ENCODE measurements at places on chromosomes 2 and 18.

GRCh38 chr2:113283704-113284284, 5.1 kb upstream of the PAX8 start:
- DNase-seq: no peak

- DNase-seq: no peak
These were observed 498.5 kb upstream of the SETBP1 start for GRCh38 chr18:44181951-44182747.

DNA sequence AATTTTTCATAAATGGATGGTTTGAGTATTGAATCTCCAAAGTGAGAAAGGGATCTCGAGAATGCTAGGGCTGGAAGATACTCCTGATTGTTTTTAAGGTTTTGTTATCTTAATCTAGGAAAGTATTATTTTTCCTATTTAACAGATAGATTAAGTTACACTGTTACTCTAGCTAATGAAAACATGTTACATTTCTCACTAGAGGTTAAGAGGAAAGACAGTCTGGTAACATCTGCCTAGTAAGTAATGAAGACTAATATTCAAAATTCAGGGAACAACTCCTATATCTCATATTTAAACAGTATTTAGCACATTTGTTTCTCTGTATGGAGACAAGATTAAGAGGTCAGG, 2.0 kb downstream of the GALNT3 start:
- DNase-seq: no peak

DNA sequence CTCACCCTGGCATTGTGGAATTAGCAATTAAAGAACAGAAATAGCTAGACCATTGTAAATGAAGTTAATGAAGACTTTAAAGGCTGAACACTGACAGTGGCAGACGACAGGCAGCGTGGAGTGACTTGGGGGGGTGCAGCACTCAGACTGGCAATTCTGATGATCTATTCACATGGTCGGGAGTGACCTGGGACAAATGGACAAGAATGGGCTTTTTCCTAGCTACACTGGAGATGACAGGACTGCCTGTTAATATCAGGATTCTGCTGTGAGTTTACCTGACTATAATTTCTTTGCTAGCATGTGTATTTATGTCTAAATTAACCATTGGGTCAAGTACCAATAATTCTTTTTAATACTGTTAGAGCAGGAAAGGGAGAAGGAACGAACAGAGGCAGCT, 199.6 kb downstream of the FBXO15 start:
- no peak for DNase-seq

GRCh38 chr2:127176371-127177311, 43.5 kb downstream of the CYP27C1 start:
- no peak for DNase-seq

GRCh38 chr2:205483095-205483494, 199.2 kb upstream of the NRP2 start:
- no peak for DNase-seq

GRCh38 chr2:27667446-27667845, 3.8 kb downstream of the SLC4A1AP start:
- DNase-seq: no peak

- DNase-seq: no peak
These were observed 8.6 kb upstream of the TMEM163 start for GRCh38 chr2:134727385-134727784.

- no peak for DNase-seq
These were observed 13.8 kb downstream of the FOSL2 start for GRCh38 chr2:28406276-28407096.

DNA sequence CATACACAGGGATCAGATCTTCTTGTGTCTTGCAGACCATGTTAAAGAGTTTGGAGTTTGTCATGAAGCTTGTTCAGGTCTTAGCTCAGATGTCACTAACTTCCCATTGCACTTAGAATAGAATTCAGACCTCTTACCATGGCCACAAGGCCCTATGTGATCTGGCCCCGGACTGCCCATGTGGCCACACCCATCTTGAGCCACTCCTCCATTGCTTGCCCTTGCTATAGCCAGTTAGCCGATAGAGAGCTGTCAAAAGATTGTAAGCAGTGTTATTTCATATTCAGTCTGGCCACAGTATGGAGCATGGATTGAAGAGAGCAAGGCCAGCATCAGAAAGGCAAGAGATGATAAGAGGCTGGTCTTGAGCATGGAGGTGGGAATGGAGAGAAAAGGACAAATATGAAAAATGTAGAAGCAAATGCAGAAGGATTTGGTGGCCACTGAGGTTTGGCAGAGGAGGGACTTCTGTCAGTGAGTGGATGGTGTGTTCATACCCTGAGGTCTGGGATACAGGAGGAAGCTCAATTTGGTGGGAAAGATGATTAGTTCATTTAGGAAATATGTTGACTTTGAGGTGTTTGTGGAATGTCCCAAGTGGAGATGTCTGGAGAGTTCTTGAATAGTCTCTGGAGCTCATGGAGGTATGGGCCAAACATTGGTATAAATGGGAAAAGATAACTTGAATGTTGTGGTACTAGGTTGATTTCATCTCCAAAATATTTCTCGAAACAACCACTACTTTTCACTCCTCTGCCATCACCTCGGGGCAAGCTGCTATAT, 10.6 kb downstream of the DGUOK start:
- peak; percentile 13 for DNase-seq

GRCh38 chr2:224038830-224039079, 331 bp downstream of the SERPINE2 start:
- no peak for DNase-seq

GRCh38 chr18:58671632-58672564, 633 bp downstream of the MALT1 start:
- DNase-seq: peak; percentile 70

GRCh38 chr18:48867978-48868377, 82.8 kb downstream of the SMAD7 start:
- DNase-seq: no peak

GRCh38 chr2:187397886-187398285, 50.2 kb downstream of the CALCRL start:
- no peak for DNase-seq

GRCh38 chr2:37993143-37993542, 68.1 kb downstream of the RMDN2 start:
- DNase-seq: no peak

DNA sequence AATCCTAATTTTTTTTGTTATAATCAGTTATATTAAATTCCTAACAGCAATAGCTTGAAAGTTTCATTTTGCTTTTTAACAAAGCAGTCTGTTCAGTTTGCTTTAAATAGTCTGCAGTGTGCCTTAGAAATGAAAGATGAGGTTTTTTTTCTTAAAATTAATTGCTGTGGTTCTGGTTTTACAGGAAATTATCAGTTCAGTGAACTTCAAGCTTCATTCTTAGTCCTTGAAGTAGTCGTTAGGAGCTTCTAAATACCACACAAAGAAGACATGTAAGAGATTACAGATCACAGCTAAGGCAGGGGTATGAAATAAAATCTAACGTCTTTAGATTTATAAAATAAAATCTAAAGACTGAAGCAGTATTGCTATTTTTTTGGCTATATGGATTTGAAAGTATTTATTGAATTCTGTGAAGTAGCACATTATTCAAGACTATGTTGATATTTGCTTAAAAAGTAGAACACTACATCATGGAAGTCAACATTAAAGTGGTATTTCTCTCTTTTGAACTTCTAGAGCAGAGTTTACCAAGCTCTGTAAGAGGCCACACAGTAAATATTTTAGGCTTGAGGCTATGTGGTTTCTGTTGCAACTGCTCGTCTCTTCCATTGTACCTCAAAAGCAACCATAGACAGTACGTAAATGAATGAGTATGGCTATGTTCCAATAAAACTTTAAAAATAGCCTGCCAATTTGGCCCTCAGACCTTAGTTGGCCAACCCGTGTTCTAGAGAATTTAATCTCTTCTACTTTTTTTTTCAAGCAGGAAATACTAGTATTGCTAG, 81.5 kb upstream of the STON1 start:
- peak; percentile 34 for DNase-seq

DNA sequence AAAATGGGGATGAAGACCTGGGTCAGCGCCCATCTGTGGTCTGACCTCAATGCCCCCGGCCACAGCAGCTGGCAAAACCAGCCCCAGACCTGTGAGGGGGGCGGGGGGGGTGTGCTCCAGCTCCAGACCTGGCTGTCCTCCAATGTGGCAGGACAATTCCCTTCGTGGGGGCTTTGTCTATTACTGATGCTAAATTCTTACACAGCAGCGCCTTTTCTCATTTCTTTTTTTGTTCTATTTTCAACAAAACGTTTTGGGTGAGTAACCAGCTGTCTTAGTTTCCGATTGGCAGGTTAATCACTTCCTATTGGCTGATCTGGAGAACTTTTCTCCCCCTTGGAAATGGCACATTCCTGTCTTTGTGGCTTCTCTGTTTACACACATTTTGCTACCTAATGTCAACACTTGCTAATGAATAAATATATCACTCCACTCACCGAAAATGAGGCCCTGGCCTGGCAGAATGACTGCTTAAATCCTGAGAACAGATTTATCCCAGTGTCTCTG, 4.4 kb downstream of the SMAD7 start:
- DNase-seq: no peak

DNA sequence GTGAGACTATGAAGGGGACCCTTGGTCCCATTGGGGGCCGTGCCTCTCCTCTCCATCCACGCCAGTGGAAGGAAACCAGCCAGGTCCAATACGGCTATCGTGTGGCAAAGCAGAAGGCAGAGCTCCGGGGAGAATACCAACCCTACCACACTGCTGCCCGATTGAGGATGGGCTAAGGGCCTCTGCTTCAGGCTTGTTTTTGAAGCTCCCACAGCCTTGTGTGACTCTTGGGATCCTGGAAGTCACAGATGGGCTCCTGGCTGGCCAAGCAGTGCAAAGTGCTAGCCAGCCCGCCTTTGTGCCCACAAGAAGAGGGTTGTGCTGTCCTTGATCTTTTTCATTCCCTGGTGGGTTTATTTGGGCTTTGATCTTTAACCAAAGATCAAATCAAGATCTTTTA, 70.6 kb upstream of the ID2 start:
- DNase-seq: no peak

DNA sequence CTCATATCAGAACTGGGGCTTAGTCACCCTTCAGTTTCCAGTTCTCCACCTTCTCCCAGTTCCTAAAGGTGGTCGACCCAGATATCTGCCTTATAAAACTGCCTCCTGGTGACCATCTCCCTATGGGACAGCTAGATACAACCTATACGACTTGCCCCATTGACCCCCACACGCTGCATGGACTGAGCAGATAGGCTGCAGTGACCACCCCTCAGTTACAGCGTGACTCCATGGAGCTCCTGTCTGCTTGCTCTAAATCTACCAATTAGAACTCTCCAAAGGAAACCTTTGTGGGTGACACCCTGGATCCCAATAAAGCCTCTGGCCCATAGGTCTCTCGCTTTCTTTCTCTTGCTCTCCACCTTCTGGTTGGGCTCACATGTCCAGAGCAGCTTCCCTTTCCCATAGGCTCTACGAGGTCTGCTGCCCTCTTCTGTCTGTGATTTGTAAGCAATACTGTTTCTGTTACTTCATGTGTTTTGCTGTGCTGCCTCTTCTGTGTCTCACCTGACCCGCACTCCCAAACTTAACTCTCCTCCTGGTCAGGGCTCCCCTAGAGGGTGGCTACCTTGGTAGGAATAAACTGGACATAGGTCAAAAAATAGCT, 971.3 kb upstream of the FAM98A start:
- DNase-seq: no peak

- DNase-seq: no peak
These were observed 434.7 kb downstream of the EPHA4 start for GRCh38 chr2:221137385-221137784.

GRCh38 chr2:8133363-8133762, 548.5 kb upstream of the ID2 start:
- DNase-seq: no peak

GRCh38 chr18:80247393-80247841, at the start of gene PARD6G:
Gene PARD6G (minus strand): TSS chr18:80247514. CDS start chr18:80247348, 166 bp downstream.
- DNase-seq: peak; percentile 72

GRCh38 chr2:221205103-221205673, 366.9 kb downstream of the EPHA4 start:
- DNase-seq: no peak

DNA sequence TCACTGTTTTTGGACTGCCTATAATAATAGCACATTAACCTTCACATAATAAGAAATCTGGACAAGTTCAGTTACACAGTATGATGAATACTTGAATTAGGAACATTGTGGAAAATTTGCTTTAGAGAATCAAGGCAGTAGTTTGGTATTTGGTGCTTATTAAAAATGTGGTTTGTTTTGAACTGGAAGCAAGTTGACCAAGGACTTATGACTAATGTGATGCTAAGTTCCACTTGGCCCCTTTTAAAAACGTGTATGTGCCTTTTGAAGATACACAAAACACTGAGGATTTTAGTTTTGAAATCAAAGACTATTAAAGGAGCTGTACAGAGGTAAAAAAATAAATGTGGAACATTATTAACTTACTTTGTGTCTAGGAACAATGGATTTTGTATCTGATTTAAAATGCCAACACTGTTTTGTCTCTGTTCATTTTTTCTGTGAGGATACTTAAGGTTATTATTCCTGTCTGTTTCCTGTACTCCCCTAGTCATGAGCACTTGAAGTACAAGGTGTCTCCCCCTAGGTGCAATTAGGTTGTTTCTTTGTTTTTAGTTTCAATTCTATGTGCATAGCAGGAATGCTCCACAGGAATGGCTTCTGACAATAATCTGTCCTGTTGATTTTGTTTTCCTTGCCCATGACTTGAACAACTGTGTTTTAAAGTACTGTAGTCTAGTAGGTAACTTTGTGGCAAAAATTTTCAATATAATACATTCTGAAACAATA, 49.6 kb upstream of the PTH2R start:
- DNase-seq: no peak

DNA sequence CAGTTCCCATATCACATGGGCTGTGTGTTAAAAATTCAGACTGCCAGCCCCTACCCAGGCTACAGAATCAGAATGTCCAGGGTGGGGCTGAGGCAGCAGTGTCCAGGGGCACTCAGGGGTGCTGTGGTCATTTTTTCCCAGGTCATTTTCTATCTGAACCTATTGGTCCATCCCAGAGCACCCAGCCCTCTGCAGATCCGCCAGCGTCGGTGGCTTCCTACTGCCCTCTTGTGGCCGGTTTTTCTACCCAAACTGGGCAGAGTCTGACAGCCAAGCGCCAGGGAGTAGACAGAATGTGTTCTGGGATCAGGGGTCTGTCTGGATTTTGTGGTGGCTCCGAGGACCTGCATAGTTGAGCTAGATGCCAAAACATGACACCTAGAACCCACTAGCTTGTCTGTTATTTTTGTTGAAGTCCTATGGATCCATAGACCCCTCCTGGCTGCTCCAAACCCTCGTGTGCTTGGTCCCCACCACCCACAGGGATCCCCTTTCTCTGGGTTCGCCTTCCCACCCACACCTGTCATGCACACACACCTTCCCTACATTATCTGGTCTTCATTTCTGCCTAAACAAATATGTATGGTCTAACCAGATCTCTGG, 34.1 kb upstream of the RMDN2 start:
- peak; percentile 77 for DNase-seq
